Urinary bladder (tissue), 4 donors: ENCODE measurements at places on chromosomes 6 and 20. TPM values are rescaled to one million over a fixed set of nuclear protein-coding genes. Genes with fewer than 3 reads are reported as not detected.

DNA sequence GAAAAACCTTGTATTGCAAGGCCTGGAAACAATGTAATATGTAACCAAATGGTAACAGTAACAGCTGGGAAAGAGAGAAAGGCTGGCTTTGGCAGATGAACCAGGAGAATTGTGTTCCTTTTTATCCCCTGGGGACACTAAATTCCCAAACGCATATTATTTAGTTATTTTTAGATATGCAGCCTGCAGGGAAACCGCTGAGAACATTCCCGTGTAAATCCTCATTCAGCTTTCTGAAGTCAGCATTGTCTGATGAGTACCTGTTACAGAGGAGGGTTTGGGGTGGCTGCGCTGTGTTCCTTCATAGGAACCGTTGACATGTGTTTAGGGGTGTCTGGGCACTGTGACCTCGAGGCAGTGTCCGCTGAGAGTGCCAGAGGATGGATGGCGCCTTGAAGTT is 101.3 kb downstream of the SMOC2 start:
- DNase-seq: no peak

GRCh38 chr6:159608961-159609651 is 83.9 kb downstream of the SOD2 start:
- DNase-seq: no peak

DNA sequence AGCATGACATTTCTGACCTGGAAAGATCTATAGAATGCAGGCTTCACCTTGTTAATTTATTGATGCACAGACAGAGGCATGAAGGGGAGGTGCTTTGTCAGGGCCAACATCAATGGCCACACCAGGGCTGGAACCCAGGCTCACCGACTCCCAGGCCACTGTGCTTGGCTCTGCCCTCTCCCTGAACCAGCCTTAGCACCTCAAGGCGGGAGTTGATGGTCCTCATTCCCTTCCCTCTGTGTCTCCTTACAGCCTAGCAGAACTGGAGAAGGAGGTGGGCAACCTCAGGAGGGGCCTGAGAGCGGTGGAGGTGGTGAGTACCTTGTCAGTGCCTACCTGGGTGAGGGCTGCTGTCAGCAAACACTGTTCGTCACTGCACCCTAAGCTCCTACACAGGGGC is 35.6 kb downstream of the MOCS1 start:
- DNase-seq: no peak

GRCh38 chr6:42555477-42556457 is 8.1 kb upstream of the UBR2 start:
- DNase-seq: no peak

The NMBR gene
- polyA plus RNA-seq: 0.15 TPM

GRCh38 chr6:79868098-79868722 is 79.1 kb downstream of the ELOVL4 start:
- peak; percentile 72 for DNase-seq

DNA sequence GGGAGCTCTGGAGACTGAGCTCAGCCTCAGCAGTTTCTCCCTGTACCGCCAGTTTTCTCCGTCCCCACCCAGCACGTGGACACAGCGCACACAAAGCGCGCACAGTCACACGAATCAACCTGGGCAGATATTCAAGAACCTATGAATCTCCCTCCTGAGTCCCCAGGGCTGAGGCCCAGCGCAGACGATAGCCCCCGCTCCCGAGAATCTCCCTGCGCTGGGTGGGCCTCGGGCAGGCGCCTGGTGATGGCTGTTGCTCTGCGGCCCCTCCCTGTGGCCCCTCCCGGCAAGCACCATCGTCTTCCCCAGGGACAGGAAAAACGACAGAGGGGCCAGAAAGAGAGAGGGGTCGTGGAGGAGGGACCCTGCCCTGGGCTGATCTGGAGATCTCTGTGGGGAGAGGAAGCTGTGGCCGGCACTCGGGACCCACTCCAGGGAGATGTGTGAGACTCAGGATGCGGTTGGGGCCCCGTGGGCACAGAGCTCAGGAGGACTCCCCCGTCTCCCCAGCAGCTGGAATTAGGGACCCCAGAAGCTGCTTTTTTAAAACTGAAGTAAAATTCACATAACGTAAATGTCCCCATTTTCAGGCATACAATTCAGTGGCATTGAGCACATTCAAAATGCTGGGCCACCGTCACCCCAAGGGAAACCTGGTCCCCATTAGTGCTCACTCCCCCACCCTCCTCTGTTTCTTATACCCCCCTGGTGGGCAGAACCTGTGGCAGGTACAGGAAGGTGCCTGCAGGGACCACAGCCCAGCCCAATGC is 330.8 kb downstream of the TAF4 start:
- no peak for DNase-seq

The PCED1A gene
- 29.8 TPM for polyA plus RNA-seq

The EPPIN gene
- not detected for polyA plus RNA-seq

The ANGPT4 gene
- 2.0 TPM for polyA plus RNA-seq

The TRIM10 gene
- polyA plus RNA-seq: not detected

DNA sequence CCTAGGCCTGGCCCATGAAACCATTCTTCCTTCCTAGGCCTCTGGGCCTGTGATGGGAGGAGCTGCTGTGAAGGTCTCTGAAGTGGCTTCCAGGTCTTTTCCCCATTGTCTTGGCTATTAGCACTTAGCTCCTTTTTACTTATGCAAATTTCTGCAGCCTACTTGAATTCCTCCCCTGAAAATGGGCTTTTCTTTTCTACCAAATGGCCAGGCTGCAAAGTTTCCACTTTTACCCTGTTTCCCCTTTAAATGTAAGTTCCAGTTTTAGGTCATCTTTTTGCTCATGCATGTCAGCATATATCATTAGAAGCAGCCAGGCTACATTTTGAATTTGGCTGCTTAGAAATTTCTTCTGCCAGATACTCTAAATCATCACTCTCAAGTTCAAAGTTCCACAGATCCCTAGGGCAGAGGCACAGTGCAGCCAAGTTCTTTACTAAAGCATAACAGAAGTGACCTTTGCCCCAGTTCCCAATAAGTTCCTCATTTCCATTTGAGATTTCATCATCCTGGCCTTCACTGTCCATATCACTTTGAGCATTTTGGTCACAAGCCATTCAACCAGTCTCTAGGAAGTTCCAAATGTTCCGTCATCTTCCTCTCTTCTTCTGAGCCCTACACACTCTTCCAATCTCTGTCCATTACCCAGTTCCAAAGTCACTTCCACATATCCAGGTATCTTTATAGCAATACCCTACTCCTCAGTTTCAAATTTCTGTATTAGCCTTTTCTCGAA is 71.9 kb downstream of the TBC1D7 start:
- DNase-seq: no peak

The LCA5 gene
- polyA plus RNA-seq: 4.7 TPM

The ADGRF1 gene
- polyA plus RNA-seq: 5.3 TPM

The PPP1R16B gene
- polyA plus RNA-seq: 8.0 TPM

The MYCT1 gene
- polyA plus RNA-seq: 10.6 TPM

GRCh38 chr6:12873691-12874090 is 157.1 kb downstream of the PHACTR1 start:
- DNase-seq: no peak

The PRR18 gene
- not detected for polyA plus RNA-seq

- DNase-seq: no peak
These were observed 896 bp downstream of the RPP21 start for GRCh38 chr6:30345852-30346251.

- no peak for DNase-seq
These were observed 1608.8 kb downstream of the GRIK2 start for GRCh38 chr6:103002282-103002681.

GRCh38 chr6:16633961-16634360 is 127.3 kb downstream of the ATXN1 start:
- DNase-seq: no peak

DNA sequence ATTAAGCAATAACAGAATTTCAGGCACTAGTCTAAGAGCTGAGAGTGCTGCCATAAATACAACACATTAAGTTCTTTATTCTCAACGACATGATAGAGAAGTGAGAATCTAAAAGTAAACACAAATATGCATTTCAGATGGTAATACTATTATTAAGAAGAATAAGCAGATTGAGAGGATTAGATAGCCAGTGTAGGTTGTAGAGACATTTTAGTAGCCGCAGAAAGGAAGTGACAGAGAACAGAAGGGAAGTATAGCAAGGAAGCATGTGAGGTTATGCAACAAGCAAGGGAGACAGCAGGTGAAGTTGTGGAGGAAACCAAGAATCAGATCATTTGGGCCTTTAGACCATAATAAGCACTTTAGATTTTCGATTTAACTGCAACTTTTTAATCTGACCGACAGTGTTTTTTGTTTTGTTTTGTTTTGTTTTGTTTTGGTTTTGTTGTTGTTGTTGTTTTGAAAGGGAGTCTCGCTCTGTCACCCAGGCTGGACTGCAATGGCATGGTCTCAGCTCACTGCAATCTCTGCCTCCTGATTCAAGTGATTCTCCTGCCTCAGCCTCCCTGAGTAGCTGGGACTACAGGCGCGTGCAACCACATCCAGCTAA is 737.0 kb upstream of the ADGRB3 start:
- DNase-seq: no peak

DNA sequence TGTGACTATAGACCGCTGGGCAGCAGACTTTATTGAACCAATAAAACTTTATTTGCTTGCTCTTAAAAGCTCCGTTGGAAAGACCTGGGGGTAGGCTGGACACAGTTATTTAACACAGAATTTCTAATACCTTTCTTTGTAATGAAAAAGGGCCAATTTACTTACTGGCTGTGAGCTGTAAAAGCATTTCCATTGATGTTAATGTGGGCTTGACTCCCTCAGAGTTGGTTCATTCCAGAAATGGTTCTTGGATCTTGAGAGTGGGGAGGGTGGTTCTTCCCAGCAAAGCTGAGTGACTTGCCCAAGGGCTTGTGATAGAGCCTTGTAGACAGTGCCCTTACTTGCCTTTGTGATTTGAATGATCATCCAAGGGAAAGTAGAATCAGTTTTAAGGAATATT is 100.6 kb downstream of the SOX4 start:
- DNase-seq: no peak

GRCh38 chr6:114543696-114544095 is 200.9 kb upstream of the HS3ST5 start:
- DNase-seq: no peak

- DNase-seq: no peak
These were observed 594.2 kb upstream of the CHD6 start for GRCh38 chr20:42212391-42212790.

The GLP1R gene
- polyA plus RNA-seq: 0.05 TPM

The TIAM2 gene
- 12.1 TPM for polyA plus RNA-seq

- no peak for DNase-seq
These were observed 19.4 kb upstream of the MRGBP start for GRCh38 chr20:62776692-62777527.

The GTF3C6 gene
- 45.3 TPM for polyA plus RNA-seq

DNA sequence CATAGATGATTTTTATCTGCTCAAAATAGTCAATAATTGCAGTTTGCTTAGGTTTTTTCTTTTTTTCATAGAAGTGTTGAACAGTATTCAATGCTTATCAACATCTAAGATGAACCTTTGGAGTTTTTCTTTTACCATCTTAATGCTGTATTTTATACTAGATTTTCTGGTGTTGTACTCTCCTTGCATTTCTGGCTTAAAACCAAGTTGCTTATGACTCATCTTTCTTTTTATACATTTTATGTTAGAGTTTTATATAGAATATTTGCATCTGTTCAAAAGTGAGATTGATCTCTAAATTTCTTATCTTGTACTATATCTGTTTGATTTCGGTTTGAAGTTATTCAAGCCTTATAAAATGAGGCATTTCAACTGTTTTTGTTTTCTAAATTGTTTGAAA is 232.5 kb downstream of the RFPL4B start:
- no peak for DNase-seq
